COR-L47 (cell line): ENCODE measurements at places on chromosomes 7 and 10.

- DNase-seq = no peak
These were observed 40.0 kb downstream of the MINPP1 start for GRCh38 chr10:87544721-87545120.

- no peak for DNase-seq
These were observed 141.6 kb downstream of the CPEB3 start for GRCh38 chr10:92149261-92149660.

GRCh38 chr10:71334221-71334791, 15.2 kb downstream of the SLC29A3 start:
- no peak for DNase-seq

DNA sequence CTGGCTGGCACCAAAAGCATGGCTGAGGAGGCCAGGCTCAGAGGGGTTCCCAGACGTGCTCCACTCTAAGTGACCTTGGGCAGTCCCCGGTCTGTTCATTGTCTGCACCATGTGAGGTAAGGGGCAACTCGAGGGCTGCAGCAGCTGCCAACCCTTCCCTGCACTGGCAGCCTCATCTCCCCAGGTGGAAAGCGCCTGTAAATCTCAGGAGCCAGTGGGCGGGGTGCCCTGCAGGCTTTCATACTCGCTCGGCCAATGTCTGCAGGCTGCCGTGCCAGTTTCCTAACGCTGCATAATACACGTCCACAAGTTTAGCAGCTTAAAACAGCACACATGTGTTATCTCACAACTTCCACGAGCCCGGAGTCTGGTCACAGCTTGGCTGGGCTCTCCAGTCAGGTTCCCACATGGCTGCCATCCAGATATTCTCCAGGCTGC, 12.6 kb upstream of the GDF10 start:
- no peak for DNase-seq

- no peak for DNase-seq
These were observed 328.4 kb upstream of the C7orf33 start for GRCh38 chr7:148261996-148262688.

GRCh38 chr7:29039821-29040578, 81.9 kb upstream of the TRIL start:
- DNase-seq = no peak

DNA sequence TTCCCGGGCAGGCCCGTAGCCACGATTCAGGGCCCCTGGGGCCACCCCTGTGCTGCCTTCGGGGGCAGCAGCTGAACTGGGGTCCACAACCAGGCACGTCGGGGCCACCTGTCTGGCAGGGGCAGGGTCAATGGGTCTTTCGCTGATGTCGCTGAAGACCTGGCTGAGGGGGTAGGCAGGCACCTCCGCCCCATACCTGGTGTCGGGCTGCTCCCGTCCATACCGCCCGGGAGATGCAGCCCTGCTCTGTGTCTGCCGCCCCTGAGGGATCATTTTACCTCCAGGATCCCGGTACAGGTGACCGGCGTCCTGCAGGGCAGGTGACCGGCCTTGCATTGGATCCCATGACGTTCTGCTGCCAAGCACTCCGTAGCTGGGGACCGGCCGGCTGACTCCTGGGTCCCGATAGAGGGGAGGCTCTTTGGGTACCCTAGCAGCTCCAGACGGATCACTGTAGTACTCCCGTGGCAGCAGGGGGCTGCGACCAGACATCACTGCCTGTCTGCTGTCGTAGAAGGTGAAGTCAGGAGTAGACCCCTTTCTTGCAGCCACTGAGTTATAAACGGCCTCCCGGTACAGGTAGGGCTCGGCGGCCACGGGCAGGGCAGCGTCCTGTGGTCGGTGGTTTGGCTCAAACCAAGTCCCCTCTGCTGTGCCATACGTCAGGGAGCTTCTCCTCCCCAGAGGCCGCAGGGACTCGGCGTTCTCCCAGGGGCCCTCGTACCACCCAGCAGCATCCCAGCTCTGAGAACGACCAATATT, 85.2 kb downstream of the ZRANB1 start:
- no peak for DNase-seq

DNA sequence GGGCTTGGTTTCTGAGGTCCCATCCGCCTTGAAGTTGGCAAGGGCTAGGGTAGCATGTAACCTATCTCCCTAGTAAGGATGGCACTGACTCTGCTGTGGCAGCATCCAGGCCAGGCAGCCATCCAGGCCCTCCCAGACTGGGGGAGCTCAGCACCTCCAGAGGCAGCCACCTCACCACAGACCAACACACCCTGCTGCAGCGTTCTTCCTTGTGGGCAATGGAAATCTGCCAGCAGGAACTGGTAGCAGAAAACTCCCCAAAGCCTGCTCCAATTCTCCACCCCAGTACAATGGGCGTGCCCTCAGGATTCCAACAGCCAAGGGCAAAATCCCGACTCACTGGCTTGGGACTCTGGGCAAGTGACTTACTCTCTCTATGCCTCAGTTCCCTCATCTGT, 27.5 kb downstream of the DLG5 start:
- no peak for DNase-seq

- no peak for DNase-seq
These were observed 169.9 kb downstream of the KCND2 start for GRCh38 chr7:120442838-120443237.
